ENCODE measurements at places on chromosomes 12 and 14.

- DNase-seq = no peak
Observed at GRCh38 chr12:79858518-79858917, 76.4 kb downstream of the PPP1R12A start.

- no peak for DNase-seq
Observed at GRCh38 chr12:104501660-104502059, 44.9 kb downstream of the CHST11 start.

- no peak for DNase-seq
Observed at GRCh38 chr14:40414386-40414785, 982.2 kb upstream of the FBXO33 start.

DNA sequence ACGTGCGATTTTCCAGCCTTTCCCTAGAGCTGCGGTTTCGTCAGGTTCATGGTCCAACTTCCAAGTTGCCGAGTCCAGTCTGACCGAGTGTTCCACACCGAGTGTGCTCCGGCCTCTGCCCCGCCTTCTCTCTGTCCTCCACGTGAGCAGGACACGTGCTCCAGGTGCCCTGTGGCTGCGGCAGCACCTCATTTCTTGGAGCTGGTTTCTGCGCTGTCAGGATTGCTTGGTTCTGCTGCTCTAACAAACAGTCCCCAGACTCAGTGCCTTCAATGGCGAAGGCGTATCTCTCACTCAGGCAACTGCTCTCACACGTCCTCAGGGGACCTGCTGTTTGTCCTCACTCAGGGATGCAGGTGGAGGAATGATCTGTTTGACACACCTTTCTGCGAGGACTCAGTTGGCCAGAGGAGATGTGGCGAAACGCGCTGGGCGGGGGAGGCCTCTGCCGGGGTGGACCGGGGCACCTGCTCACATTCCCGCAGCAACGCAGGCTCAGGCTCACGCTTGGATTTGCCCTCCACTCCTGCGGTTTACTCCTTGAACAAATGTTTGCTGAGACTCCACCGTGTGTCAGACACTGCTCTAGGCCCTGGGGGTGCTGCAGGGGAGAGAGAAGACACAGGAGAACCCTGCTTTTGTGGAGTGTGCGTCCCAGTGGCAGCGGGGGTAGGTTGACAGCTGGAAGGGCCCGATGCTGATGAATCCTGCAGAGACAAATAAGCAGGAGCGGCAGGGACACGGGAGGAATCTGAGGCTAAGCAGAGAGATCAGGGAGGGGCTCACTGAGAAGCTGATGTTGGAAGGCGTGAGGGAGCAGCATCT lies 63.4 kb upstream of the FBRSL1 start:
- no peak for DNase-seq

GRCh38 chr12:104063712-104064030 lies 660 bp upstream of the HCFC2 start:
- DNase-seq = no peak

- DNase-seq = peak; percentile 76
Observed at GRCh38 chr14:61452452-61452851, 131.1 kb downstream of the PRKCH start.

- no peak for DNase-seq
Observed at GRCh38 chr12:58513301-58513834, 406.9 kb downstream of the LRIG3 start.

GRCh38 chr12:53287741-53288216 lies 7.6 kb upstream of the PFDN5 start:
- peak; percentile 83 for DNase-seq

DNA sequence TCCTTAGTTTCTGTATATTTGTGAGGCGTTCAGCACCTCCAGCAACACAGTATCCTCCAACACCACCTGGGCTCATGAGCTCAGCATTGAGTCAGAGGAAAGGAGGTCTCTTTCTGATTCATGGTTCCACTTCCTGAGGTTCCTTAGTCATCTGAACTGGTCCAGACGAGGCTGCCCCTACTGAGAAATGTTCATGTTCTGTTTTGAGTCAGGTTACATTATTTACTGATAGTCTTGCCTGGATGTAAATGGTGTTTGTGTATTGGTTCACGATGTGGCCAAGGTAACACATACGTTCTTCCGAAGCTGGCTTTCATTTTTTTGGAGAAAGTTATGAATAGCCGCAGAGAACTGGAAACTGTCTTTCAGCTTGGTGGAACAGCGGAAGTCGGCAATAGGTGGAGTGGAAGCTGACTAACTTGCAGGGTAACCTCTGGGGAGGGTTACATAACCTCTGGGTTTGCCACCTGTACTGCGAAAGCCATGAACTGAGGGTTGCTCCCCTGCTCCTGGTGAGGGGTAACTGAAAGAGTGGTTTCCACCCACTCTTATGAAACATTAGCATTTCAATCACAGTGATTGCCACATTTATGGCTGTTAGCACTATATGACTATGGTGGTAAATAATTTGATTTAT lies 42.2 kb upstream of the MANSC4 start:
- DNase-seq = peak; percentile 60

GRCh38 chr14:75234173-75235115 lies 44.2 kb upstream of the FOS start:
- DNase-seq = no peak

DNA sequence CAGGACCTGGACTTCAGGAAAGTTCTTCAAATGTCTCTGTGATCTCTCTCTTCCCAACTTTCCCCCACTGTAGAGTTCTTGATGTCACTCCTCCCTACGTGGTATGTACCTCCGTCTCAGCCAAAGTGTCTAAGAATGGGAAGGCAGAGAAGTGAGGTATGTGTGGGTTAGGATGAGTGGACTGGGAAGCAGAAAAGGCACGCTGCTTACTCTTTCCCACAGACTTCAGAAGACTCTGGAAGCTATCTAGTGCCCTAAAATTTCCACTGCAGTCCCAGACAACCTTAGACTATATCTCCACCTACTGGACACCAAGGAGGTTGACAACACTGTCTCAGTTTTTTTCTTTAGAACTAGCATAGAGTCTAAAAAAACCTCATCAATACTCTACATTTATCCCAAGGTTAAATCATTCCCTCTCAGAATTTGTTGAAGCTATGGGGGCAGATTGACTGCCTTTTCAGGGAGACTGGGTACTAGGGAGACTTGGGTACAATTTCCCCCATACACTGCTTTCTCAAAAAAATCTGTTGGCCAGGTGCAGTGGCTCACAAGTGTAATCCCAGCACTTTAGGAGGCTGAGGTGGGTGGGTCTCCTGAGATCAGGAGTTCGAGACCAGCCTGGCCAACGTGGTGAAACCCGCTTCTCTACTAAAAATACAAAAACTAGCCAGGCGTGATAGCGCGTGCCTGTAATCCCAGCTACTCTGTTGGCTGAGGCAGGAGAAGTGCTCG lies 20.6 kb upstream of the ITGA5 start:
- DNase-seq = peak; percentile 57

DNA sequence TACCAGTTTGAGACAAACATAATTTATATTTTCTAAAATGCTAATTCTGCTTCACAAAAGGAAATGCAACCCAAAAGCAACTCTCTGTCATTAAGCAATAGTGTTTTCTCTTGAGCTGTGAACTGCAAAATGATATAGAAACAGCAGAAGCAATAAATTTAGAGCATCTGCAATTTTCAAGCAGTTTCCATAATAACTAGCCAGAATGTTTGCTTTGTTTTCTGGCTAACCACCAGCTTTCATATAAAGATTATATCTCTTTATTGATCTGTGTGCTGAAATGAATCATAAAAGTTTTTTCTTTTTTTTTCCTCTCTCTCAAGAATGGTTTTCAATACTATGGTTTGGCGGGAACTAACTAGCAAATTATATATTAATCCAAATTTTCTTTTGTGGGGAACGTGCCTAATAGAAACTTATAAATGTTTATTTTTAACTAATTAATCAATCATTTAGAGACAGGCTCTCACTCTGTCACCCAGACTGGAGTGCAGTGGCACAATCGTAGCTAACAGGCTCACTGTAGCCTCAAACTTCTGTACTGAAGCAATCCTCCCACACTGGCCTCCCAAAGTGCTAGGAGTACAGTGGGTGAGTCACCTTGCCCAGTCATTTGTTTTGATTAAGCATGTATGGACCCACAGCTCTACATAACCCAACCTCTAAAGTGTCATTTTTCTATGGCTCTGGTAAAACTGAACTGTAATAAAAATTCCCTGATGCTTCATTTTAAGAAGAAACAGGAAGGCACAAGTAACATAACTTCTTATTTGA lies 830.1 kb upstream of the MGAT4C start:
- no peak for DNase-seq

DNA sequence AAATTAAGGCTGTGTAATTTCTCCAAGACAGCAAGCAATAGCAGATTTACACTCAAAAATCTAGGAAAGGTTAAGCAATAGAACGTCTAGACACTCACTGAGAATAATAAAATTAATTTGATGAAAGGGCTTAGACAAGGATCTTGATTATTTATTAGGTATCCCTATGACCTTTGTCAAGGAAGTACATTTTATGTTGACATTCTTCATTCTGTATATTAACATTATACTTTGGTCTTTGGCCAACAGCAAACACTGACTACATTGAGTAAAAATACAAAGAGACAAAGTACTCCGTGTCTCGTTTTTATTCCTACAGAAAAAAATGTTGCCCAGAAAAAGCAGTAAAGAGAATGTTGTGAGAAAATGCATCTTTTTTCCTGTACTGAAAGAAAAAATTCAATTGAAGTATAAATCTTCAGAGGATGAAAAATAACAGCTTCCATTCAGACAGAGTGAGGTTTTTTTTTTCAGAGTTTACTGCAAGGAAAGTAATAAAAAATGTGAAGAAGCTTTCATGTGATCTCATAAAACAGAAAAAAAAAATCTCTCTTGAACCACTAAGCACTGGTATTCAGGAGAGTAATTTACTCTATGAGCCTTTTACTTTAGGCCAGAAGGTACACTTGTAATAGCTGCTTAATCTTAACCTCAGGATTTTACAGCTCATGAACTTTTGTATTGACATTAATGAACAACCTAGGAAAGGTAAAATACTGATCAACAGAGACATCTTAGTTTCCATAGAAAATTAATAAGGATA lies 605.0 kb downstream of the FSCB start:
- no peak for DNase-seq

DNA sequence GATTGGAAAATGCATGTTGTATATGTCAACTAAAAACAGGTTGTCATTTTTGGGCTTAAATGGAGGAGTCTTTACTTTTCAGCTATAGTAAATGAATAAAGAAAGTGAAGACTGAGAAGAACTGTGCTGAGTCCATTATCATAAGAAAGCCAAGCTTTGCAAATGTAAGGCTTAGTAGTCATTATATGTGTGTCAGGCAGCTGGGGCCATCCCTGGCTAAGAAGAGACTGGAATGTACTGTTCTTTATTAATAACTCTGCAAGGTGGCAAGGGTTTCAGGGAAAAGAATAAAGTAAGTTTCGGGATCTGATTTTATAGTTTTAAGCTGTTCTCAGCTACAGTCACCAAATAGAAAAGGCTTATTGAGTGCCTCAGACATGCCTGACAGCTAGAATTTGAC lies 48.7 kb downstream of the SRGAP1 start:
- DNase-seq = no peak

- DNase-seq = no peak
Observed at GRCh38 chr12:128583453-128583852, 240.3 kb downstream of the SLC15A4 start.

GRCh38 chr12:2138871-2139308 lies 86.1 kb downstream of the CACNA1C start:
- no peak for DNase-seq

DNA sequence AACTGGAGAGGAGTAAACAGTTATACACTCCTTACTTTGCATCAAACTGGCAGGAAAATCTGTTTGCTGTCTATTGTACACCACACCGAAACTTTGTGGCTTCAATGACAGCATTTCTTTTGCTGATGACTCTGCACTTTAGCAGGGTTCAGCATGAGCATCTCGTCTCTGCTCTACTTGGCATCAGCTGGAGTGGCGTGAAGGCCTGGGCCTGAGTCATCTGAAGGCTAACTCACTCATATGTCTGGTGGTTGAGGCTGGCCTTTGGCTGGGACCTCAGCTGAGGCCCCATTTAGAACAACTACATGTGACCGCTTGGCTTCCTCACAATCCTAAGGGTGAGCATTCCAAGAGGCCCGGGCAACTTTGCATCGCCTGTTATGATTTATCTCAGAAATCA lies 28.7 kb upstream of the REP15 start:
- no peak for DNase-seq

GRCh38 chr12:11916771-11917170 lies 154.0 kb upstream of the BCL2L14 start:
- DNase-seq = no peak

GRCh38 chr12:5309654-5310053 lies 122.3 kb upstream of the NTF3 start:
- DNase-seq = no peak

GRCh38 chr12:101238306-101238705 lies 28.3 kb upstream of the SLC5A8 start:
- no peak for DNase-seq

- no peak for DNase-seq
Observed at GRCh38 chr12:118842866-118843265, 138.5 kb upstream of the SRRM4 start.

DNA sequence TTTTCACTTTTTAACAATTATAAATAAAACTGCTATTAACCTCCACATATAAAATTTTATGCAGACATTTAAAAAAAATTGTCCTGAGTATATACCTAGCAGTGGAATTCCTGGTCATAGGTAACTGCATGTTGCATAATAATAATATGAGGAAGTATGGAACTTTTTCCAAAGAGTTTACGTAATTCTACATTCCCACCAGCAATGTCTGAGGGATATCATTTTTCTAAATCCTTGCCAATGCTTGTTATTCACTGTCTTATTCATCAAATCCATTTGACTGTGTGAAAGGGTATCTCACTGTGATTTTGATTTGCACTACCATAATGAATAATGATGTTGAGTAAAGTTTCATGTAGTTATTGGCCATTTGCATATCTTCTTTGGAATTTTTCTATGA lies 393.8 kb downstream of the LRFN5 start:
- no peak for DNase-seq

DNA sequence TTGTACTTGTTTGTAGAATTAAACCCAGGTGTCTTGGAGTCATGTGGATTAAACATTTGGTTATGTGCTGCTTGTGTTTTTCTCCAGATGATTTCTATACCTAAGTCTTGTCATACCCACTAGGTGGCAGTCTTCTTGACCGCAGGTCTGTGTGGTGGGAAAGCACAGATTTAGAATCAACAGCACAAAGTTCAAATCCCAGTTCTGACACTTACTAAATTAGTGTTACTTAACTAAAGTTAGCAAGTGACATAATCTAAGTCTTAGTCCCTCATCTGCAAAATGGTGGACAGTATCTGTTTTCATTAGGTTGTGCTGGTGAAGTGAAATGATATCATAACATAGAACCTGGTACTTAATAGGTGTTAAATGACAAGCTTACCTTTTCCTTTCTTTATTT lies 151.0 kb upstream of the ARHGAP5 start:
- peak; percentile 59 for DNase-seq

GRCh38 chr12:89695830-89696229 lies 12.8 kb downstream of the ATP2B1 start:
- no peak for DNase-seq
